CD4-positive, alpha-beta T cell (primary cell): ENCODE measurements at places on chromosomes 3 and 15. TPM values are rescaled to one million over a fixed set of nuclear protein-coding genes. Genes with fewer than 3 reads are reported as not detected.

Gene TMC3
- not detected for total RNA-seq

DNA sequence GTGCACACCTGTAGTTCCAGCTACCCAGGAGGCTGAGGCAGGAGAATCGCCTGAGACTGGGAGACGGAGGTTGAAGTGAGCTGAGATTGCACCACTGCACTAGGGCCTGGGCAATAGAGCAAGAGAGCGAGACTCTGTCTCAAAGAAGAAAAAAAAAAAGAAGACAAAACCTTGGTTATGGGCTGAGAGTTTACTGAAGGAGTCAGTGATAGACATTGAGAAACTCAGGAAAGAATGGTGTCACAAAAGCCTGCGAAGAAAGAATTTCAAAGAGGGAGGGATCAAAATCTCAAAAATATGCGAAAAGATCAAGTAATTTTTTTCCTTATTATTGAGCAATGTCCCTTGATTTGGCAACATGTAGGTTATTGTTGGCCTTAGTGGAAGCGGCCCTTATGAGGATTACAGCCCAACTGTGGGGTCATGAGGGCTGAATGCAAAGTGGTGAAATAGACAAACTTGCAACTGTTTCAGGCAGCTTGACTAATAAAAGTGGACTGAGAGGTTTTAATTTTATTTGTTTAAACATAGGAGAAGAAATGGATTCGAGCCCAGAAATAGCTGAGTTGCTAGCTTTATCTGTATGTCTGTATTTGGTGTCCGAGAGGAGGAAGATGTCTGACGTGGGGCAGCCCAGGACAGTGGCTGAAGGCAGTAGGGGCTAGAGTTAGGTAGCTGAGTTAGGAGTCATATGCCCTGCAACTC is 18.8 kb upstream of the CELF6 start:
- DNase-seq: no peak

GRCh38 chr3:112740835-112741234 is 99.9 kb upstream of the CCDC80 start:
- no peak for DNase-seq

DNA sequence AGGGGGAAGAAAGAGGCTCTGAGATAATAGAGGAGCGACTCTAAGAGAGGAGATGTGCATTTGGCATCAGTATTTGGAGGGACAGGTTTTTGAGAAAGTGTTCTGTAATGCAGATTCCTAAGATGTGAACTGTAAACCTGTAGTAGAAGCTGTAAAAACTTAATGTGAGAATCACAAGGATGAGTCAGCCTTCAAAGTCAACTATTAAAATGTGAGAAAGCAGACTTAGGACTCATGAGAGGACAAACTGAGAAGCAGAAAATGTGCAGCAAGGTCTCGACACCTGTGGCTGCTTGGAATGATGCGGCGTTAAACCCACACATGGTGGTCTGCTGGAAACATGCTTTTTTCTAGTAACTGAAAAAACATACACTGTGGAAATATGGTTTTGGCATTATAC is 36.0 kb downstream of the USP13 start:
- no peak for DNase-seq

DNA sequence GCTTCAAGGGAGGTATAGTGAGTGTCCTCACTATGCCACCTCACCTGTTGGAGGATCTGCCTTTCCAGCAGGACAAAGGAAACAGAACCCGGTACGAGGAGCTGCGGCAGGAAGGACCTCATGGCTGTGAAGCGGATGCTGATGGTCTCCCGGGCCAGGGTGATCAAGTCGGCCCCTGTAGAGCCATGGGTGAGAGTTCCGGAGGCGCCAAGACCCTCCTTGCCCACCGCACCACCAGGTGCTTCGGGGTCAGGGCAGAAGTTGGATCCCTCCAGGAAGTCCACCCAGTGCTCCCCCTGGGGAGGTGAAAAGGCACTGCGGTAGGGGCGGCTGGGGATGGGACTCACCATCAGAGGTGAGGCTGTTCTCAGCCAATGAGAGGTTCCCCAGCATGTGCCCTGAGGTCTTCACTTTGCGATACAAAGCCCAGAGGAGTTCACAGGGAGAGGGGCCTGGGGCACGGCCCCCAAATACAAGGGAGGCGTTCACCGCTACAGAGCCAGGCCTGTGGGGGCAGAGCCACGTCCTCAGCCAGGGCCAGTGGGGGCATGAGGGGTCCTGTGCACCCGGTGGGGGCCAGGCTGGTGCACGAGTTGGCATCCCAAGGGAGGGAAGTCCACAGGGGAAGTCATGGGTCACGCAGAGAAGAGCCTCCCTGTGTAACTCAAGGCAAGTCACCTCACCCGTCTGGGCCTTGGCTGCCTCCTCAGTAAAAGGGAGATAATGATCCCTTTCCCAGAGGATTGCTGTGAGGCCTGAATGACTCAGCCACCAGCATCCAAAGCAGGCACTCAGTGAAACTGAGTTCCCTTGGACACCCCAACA is 27.7 kb downstream of the C15orf39 start:
- DNase-seq: no peak

GRCh38 chr15:67163180-67163579 is 91.3 kb downstream of the AAGAB start:
- no peak for DNase-seq

- DNase-seq: no peak
These were observed 27.1 kb downstream of the GPR171 start for GRCh38 chr3:151175952-151176351.
